ENCODE measurements at places on chromosomes 12 and 14. TPM values are rescaled to one million over a fixed set of nuclear protein-coding genes. Genes with fewer than 3 reads are reported as not detected.

Gene P3H3
- 13.4 TPM for total RNA-seq

Gene WNT1
- not detected for total RNA-seq

Gene GZMB
- 1.0 TPM for total RNA-seq

Gene MDM1
- total RNA-seq = 13.1 TPM

Gene VDR
- 9.7 TPM for total RNA-seq

Gene MTERF2
- 11.1 TPM for total RNA-seq

Gene IRF9
- 137 TPM for total RNA-seq

Gene FAM186B
- total RNA-seq = 1.7 TPM

Gene PMEL
- 8,696 TPM for total RNA-seq

Gene DEGS2
- total RNA-seq = not detected

Gene TSHR
- not detected for total RNA-seq

Gene PTGES3
- 42.3 TPM for total RNA-seq

Gene ADAM21
- total RNA-seq = 1.4 TPM

Gene LRP1-AS
- not detected for total RNA-seq

Gene A2M
- 68.0 TPM for total RNA-seq

Gene TAS2R46
- 1.7 TPM for total RNA-seq

Gene CEBPE
- not detected for total RNA-seq

Gene CIT
- 112 TPM for total RNA-seq

Gene NR1H4
- total RNA-seq = not detected

Gene POTEM
- not detected for total RNA-seq

Gene CINP
- total RNA-seq = 76.9 TPM

Gene MANSC4
- 0.36 TPM for total RNA-seq

Gene SHMT2
- total RNA-seq = 139 TPM

Gene CLEC12A
- not detected for total RNA-seq

Gene PLEKHD1
- total RNA-seq = not detected

Gene LMNTD1
- under 0.01 TPM for total RNA-seq

Gene CD163L1
- total RNA-seq = 0.36 TPM

Gene ARHGEF40
- total RNA-seq = 175 TPM

Gene GALNT8
- not detected for total RNA-seq

Gene CD27
- not detected for total RNA-seq

Gene IQSEC3
- under 0.01 TPM for total RNA-seq

Gene ZBTB42
- 3.4 TPM for total RNA-seq

Gene SUDS3
- total RNA-seq = 38.9 TPM

Gene DIO2
- not detected for total RNA-seq

Gene PARP2
- 18.6 TPM for total RNA-seq

Gene CRADD
- 12.4 TPM for total RNA-seq

Gene TESPA1
- total RNA-seq = not detected

Gene HOXC12
- total RNA-seq = not detected

Gene CDH24
- total RNA-seq = 2.7 TPM

Gene PRKD1
- 17.7 TPM for total RNA-seq

Gene APOLD1
- total RNA-seq = 124 TPM

Gene CLEC9A
- total RNA-seq = not detected

Gene CARMIL3
- total RNA-seq = 0.77 TPM

Gene LGALS3
- total RNA-seq = 1,322 TPM

Gene FAIM2
- total RNA-seq = under 0.01 TPM

Gene CCDC177
- total RNA-seq = not detected

Gene PYGL
- 117 TPM for total RNA-seq

Gene PIK3C2G
- total RNA-seq = not detected

Gene CPNE6
- not detected for total RNA-seq

Gene SRSF9
- 76.4 TPM for total RNA-seq

Gene OR11H6
- not detected for total RNA-seq

Gene EMC9
- total RNA-seq = 16.9 TPM

Gene DCP1B
- 15.8 TPM for total RNA-seq

Gene OR10G3
- not detected for total RNA-seq

Gene KRT83
- not detected for total RNA-seq

Gene SYNE2
- 50.9 TPM for total RNA-seq

Gene BIN2
- not detected for total RNA-seq

Data from melanocyte of skin (primary cell).